ENCODE measurements at places on chromosomes 11 and 22.

DNA sequence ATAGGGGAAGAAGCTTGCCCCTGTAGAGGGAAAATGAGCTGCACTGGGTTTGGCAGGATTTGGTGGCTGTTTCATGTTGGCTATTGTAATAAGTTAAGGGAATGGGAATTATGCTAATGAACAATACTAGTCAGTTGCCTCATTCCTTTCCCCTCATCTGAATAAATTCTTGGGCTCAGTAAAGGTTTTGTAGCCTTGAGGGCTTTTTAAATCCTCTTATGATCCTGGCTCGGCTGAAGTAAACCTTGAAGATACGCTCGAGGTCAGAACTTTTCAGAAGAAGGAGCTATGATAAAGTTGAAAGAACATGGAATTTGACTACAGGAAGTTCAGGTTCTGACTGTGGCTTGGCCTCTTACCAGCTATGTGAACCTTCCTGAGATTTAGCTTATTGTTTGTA is 448.7 kb downstream of the RAB38 start:
- no peak for DNase-seq

- DNase-seq = no peak
Observed at GRCh38 chr22:44529827-44530523, 31.9 kb upstream of the RTL6 start.

DNA sequence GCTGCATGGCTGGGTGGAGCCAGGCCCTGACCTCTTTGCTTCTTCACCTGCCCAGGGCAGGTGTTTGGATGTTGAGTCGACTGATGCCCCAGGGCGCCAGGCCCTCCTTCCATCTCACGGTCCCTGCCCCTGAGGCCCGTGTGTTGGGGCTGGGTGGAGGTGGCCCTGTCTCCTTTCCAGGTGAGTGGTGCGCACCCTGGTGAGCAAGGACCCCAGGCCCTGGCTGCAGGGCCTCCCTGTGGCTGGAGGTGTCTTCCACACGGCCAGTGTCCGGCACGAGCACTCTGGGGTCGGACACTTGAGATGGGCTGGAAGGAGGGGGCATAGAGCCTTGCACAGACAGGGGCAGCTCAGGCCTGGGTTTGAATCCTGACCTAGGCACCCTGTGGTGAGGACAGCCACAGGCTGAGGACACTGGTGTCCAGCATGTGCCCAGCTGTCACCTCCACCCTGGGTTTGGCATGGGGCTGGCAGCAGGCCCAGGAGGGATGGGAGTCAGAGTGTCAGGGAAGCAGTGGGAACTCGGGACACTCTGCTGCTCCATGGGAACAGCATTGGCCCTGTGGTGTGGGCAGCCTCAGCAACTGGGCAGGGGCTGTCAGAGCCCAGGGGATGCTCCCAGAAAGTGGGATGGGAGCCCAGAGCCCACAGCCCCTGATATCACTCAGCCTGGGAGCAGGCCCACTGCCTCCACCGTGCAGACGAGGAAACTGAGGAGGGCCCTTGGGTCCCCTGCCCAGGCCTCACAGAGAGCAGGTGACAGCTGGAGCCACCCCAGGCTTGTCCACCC is 37.1 kb upstream of the CCDC188 start:
- DNase-seq = no peak

DNA sequence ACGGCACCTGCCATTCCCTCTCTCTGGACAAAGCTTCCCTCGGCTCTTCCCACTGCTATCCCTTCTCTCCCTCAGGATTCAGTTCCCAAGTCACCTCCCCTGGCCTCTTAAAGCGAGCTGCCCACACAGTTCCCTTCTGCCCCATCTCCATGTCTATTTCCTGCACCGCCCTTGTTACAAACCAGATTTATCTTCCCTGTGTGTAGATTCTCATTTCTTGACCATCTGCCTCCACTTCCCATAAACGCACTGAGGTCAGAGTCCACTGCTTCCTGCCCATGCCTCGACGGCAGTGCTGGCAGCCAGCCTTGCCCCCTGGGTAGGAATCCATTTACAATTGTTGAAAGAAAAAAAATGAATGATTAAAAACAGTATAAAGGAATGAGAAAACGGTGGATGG is 11.6 kb upstream of the APOBEC3B start:
- no peak for DNase-seq

DNA sequence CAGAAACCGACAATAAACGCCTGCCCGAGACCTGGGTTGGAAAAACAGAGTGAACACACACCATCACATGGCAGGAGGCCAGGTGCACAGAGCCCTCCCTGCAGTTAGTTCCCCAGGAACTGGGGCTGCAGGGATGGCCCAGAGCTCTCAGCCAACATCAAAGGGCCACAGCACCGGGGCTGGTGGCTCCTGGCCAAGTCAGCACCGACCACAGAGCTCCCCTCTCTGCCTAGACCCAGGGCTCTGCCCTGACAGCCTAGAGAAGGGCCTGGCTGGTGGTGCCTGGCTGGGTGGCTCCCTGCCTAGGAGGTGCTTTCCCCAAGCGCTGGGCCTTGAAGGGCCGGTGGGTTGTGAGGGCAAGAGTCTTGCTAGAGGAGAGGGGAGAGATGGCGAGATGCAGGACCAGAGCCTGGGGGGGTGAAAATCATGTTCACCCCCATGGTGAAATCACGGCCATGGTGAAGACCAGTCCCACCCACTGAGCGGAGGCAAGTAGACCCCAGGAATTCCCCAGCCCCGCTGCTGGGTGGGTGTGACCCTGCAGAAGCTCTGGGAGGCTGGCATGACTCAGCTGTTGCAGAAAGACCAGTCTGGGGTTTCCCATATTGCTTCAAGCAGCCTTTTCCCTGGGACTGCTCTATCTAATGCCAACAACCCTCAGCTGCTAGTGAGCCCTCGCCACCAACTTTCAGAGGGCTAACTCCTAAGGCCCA is 7.2 kb upstream of the BID start:
- peak; percentile 58 for DNase-seq

DNA sequence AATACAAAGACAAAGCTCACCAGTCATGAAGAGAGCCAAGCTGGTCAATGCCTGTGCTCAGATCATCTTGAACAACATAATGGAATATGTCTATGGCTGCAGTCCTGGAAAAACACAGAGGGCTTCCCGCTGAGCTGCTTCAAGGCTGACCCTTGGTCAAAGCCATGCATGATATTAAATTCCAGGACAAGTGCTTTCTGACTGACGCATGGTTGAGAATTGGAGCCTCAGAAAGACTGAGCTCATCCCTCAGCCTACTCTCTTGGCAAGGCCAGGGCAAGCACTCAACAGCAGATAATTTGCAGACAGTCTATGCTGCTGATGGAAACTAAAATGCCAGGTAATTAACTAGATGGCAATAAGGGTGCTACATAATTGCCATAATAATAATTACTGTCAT is 89.2 kb downstream of the GALNT18 start:
- no peak for DNase-seq

Measured in activated gamma-delta T cell treated with Interleukin-2 at 50 U/mL for 16 hours (primary cell).